Brain (organoid and tissue), 16 donors: ENCODE measurements at places on chromosomes 6 and 20. TPM values are rescaled to one million over a fixed set of nuclear protein-coding genes. Genes with fewer than 3 reads are reported as not detected.

RIMS4 gene
- 21.5 TPM for polyA plus RNA-seq

NOTCH4 gene
- polyA plus RNA-seq = 30.2 TPM

DNA sequence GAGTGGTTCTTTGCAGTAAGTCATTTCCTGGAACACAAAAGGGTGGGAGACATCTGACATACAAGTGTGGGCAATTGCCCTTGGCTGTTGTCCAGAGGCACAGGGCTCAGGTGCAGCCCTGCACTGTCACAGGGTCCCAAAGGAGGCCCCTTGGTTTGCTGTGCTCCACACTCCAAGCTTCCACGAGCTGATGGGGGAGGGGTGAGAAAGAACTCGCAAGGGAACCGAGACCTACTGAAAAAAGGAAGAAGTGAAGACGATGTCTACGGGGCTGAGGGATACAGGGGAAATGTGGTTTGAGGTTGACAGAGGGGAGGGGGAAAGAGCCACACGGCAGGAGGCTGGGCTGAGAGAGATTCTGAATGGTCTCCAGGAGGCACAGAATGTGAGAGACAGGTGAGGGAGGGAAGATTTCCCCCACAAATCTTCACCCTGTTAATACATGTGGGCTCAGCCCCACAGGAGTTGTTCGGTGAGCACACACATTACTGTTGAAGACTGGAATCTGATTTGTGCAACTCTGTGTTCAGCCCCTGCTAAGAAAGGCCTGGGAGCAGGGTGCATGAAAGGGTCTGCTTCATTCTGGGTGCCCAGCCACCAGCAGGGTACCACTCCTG, 123.4 kb downstream of the LY86 start:
- DNase-seq = no peak

- DNase-seq = no peak
Observed at GRCh38 chr6:137978252-137978896, 111.3 kb downstream of the TNFAIP3 start.

ACTL10 gene
- polyA plus RNA-seq = 1.4 TPM

DNA sequence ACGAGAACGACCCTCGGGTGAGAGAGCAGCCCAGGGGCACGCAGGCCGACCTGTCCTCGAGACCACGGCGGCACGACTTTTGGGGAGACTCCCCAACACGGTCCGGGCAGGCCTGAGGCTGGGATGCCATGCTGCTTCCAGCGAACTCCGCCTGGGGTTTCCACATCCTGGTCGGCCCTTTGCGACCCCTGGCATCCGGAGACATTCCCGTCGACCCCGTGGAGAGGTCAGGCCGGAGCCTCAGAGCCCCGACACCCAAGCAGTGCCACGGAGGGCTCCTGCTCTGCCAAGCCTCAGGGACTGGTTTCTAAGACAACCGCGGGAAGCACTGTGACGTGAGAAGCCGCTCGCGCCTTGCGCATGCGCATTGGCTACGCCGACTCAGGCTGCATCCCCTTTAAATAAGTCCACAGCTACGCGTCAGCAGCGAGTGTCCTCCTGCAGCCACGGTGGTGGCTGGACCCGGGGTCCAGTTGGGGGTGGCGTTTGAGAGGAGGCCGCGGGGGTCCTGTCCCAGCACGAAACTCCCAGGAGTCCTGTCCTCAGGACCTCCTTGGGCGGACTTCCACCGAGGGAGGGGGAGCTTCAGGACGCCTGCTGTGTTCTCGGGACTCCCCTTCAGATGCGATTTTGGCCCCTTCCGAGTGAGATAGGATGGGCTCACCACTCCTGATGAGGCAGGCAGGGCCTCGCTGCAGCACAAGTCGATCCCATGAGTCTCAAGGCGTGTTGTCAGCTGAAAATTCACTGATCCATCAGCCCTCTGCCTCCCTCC, 1089.3 kb upstream of the DEFB115 start:
- DNase-seq = no peak

DNA sequence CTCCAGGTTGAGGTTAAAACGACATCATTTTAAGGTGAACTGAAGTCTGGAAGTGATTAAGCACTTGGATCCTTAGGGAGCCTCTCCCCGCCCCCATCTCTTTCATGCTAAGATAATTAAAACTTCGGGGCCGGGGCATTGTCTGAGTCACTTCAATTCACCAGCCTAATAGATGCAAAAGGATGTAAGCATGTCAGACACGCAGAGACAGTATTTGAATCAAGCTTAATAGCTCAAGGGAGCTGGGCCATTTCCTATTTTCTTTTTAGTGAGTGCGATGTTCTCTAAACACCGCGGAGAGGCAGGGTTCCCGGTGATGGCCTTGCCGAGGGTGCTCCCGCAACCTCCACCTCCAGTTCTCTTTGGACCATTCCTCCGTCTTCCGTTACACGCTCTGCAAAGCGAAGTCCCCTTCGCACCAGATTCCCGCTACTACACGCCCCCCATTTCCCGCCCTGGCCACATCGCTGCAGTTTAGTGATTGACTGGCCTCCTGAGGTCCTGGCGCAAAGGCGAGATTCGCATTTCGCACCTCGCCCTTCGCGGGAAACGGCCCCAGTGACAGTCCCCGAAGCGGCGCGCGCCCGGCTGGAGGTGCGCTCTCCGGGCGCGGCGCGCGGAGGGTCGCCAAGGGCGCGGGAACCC, 516 bp upstream of the IRF4 start:
- peak; percentile 41 for DNase-seq

DNA sequence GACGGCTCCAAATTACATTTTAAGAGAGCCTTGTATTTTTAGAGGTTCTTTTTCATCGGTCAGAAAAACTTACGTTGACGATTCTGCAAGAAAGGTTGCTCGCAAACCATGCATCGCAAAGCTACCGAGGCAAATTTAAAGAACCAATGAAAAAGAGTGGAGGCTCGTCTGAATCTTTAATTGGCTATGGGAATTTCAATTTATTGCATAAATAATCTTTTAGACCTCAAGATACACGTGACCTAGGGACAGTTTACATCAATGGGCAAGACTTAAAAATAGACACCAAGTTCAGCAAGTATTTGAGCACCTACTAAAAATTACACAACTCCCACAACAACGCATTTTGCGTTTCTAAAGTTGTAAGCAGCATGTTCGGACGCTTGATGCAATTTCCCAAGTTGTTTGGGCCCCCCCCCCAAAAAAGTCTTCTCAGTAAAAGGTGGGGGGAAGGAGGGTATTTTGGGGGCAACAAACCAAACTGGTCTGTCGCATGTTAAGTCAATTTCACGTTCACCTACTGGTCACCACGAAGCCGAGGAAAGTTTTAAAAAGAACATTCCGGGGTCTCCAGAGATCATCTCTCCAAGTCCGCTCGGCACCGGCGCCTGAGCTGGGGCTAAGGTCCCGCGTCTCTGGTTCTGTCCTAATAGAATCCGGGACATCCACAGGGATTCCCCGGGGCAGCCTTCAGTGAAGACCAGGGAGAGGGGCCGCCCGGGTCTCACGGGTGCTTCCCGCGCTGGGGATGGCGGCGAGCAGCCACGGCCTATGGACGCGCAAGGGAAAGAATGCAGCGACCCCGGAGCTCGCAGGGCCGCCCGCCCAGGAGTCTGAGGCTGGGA, 851 bp downstream of the SNX5 start:
- DNase-seq = peak; percentile 31

GRCh38 chr6:157171801-157172200, 151.5 kb downstream of the TMEM242 start:
- peak; percentile 93 for DNase-seq

GRCh38 chr20:10445758-10446157, 10.7 kb downstream of the SLX4IP start:
- DNase-seq = no peak

DNA sequence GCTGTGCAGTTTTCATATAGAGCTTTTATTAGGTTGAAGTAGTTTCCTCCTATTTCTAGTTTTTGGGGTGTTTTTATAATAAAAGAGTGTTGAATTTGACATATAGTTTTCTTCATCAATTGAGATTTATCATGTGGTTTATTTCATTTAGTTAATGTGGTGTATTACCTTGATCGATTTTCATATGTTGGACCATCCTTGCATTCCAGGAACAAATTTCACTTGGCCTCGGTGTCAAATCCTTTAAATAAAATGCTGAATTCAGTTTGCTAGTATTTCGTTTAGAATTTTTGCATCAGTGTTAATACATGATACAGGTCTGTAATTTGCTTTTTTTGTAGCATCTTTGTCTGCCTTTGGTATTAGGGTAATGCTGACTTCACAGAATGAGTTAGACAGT, 6.0 kb downstream of the DYNLT2 start:
- no peak for DNase-seq

GRCh38 chr20:36845288-36845971, 30.5 kb upstream of the TLDC2 start:
- DNase-seq = peak; percentile 47

NUDT3 gene
- polyA plus RNA-seq = 32.7 TPM

- no peak for DNase-seq
Observed at GRCh38 chr20:15113144-15113773, 775.8 kb upstream of the FLRT3 start.

DNA sequence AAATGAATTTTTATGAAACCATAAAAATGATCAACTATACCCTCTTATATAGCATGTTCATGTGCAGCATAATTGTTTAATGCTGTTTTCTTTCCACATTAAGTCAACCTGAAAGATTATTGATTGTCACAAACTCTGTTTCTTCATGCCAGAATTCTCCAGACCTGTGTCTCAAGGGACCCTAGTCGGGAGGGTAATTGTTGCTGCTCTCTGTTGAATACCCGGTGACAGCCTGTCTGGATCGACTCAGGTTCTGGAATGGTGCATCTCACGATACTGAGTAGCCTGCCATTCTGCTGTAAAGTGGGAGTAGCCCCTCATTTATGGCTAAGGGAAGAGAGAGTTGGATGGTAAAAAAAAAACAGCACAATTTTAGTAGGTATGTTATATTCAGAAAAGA, 449.9 kb upstream of the SOX4 start:
- DNase-seq = no peak

- no peak for DNase-seq
Observed at GRCh38 chr6:143396497-143397226, 53.8 kb downstream of the ADAT2 start.

- peak; percentile 97 for DNase-seq
Observed at GRCh38 chr6:7589949-7590917, at the start of gene SNRNP48. Gene SNRNP48, plus strand, starts transcription at chr6:7590198. Its CDS starts 60 bp downstream, at chr6:7590258.

DNA sequence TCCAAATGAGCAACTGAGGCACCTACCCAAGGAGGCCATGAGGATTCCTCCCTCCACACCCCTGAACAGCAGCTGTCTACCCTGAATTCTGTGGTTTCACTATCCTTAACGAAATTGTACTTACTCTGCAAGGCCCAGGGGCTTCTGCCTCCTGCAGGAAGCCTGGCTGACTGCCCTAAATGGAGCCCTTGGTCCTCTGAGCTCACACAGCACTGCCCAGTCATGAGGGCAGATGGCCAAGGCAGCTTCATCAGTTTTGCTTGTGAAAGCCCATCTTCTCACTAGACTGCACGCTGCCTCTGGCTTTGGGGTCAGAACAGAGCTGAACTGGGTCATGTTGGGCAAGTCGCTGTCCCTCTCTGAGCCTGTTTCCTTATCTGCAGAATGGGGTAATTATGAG, 26.4 kb upstream of the SIRPA start:
- DNase-seq = no peak

- DNase-seq = peak; percentile 61
Observed at GRCh38 chr20:9196110-9196509, 127.2 kb downstream of the PLCB4 start.

DNA sequence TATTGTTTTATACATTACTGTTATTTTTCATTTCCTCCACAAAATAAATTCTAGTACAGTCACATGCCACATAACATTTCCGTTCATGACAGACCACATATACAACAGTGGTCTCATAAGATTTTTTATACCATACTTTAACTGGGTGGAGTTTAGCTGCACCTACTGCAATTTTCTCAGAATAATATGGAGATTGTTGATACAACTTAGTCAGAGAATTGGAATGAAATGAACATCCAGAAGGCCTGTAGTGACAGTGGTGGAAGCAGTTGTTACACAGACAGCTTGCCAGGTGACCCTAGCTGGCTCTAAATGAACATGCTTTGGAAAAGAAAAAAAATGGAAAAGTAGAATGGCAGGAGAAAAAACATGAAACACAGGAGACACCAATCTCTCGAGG, 183.2 kb upstream of the TCF21 start:
- DNase-seq = no peak

GRCh38 chr6:147900247-147900830, 391.8 kb downstream of the SAMD5 start:
- peak; percentile 66 for DNase-seq

GRCh38 chr6:149384464-149384863, 15.6 kb upstream of the SUMO4 start:
- no peak for DNase-seq

CDKAL1 gene
- 21.7 TPM for polyA plus RNA-seq

DNA sequence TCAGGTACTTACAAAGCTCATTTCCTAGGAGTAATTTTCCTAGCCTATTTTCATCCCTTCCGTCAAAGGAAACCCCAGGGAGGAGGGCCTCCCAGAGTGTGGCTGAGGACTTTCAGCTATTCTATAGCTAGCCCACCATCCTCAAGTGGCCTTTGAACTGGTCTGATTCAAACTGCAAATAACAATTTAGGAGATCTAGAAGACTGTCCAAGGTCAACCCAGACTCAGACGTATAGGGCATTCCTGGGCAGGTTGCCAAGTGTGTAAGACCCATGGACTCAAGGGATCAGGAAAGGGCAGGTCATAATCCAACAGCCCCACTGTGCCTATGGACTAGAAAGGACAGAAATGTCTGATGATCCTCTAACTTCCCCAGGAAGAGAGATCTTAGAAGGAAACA, 2.1 kb upstream of the RRAGD start:
- DNase-seq = no peak

WFDC10B gene
- polyA plus RNA-seq = not detected

THEMIS gene
- 0.48 TPM for polyA plus RNA-seq

DNA sequence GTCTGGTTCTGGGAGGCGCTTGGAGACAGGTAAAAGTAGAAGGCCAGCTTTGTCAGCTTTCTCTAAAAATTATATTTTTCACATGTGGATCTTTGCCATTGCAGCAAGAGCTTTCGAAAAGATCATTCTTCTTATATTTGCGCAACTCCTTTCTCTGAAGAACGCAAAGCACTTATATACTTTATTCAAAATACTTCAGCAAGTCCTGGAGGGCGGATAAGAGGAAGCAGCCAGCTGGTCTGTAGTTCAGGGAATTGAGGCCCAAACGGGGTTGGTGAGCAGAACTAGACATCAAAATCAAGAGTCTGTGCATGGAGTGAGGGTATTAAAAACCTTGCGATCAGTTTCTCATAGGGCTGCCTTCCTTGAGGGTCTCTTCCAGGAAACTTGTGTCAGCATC, 182.3 kb downstream of the DTNBP1 start:
- DNase-seq = no peak

- no peak for DNase-seq
Observed at GRCh38 chr20:40942006-40942405, 86.6 kb upstream of the TOP1 start.

GRCh38 chr6:35400901-35401311, 51.2 kb upstream of the FANCE start:
- DNase-seq = no peak

AIF1 gene
- polyA plus RNA-seq = 14.9 TPM

PRL gene
- not detected for polyA plus RNA-seq

DNA sequence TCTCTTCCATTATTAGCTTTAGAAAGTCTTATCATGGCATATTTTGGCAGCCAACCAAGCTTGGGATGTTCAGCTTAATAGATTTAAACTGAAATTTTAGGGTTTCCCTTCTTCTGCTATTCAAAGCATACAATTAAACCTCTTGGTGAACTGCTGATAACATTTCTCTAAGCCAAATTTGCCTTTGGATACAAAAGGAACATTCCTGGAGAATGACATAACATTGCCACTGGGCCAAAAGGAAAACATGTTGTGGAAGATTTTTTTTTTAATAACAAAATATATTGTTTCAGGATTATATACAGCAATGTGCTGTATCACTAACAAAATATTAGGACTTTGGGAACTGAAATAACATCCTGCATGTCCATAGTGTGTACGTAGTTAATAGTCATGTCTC, 215.1 kb upstream of the TBX18 start:
- no peak for DNase-seq

MAK gene
- 0.37 TPM for polyA plus RNA-seq
